ENCODE measurements at places on chromosomes 3 and 15.

DNA sequence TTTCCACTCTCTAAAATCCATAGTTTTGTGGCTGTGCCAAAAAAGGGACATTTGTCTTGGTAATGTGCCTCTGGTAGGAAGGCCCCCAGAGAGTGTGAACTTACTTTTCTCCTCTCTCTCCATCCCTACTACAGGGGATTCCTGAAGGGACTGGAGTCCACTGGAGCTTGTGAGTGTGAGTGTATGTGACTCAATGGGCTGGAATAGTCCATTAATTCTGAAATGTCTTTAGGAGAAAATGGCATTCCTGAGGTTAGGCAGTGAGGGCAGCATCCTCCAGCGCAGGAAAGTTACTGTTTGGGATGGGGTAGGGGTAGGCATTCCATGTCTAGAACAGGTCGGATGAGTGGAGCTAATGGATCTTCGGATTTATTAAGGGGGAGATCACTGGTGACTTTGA lies 59.8 kb upstream of the CACNA2D3 start:
- H3K27ac ChIP-seq = no peak overlapping the region
- H3K36me3 ChIP-seq = no peaks in the 10 kb centered on the region
- H3K27me3 ChIP-seq = no peaks in the 10 kb centered on the region
- H3K4me3 ChIP-seq = no peak overlapping the region
- no peak for DNase-seq

GRCh38 chr15:63103416-63103815 lies 18.2 kb upstream of the LACTB start:
- H3K27me3 ChIP-seq = no peaks in the 10 kb centered on the region
- H3K4me1 ChIP-seq = no peaks in the 10 kb centered on the region
- no peak for DNase-seq
- H3K36me3 ChIP-seq = no peaks in the 10 kb centered on the region

- DNase-seq = no peak
- H3K4me3 ChIP-seq = no peak overlapping the region
- no peaks in the 10 kb centered on the region for H3K36me3 ChIP-seq
- H3K27ac ChIP-seq = no peak overlapping the region
- H3K4me1 ChIP-seq = peaks cover 17% of the 10 kb centered on the region
These were observed 700.4 kb downstream of the OTOL1 start for GRCh38 chr3:162196964-162197363.

DNA sequence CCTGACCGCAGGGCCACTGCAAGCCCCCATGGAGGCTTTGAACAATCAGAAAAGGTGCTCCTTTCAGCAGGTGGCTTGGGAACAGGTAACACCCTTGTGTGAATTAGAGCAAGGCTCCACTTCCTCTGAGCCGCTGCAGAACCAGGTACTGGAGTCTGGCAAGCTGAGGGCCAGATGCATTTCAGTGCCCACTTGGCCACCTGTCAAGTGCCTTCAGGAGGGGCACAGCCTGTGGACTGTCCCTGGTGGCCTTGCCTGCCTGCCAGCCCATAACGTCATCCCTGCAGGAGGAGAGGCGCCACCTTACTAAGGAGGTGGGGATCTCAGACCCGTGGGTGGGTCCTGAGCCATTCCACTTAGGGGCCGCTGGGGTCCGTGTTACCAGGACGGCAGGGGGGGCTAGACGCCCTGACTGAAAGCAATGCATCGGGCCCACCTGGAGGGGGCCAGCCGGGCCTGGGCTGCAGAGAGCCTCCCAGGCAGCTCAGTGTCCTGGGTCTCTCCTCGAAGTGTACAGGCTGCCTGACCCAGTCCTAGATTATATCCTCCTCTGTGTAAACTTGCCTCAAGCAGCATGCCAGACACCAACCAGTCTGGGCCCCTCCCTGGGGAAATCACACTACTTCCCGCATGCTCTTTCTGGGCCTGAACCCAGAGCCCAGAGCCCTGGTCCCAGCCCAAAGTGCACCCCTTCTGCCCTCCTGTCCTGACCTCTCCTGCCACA lies 16.1 kb downstream of the SPTBN5 start:
- H3K4me1 ChIP-seq = peaks cover 18% of the 10 kb centered on the region
- DNase-seq = no peak
- no peaks in the 10 kb centered on the region for H3K36me3 ChIP-seq

- H3K4me3 ChIP-seq = no peak overlapping the region
- H3K36me3 ChIP-seq = no peaks in the 10 kb centered on the region
- no peak for DNase-seq
- H3K27me3 ChIP-seq = no peaks in the 10 kb centered on the region
- no peaks in the 10 kb centered on the region for H3K4me1 ChIP-seq
These were observed 793.5 kb downstream of the ROBO1 start for GRCh38 chr3:78974181-78974790.

DNA sequence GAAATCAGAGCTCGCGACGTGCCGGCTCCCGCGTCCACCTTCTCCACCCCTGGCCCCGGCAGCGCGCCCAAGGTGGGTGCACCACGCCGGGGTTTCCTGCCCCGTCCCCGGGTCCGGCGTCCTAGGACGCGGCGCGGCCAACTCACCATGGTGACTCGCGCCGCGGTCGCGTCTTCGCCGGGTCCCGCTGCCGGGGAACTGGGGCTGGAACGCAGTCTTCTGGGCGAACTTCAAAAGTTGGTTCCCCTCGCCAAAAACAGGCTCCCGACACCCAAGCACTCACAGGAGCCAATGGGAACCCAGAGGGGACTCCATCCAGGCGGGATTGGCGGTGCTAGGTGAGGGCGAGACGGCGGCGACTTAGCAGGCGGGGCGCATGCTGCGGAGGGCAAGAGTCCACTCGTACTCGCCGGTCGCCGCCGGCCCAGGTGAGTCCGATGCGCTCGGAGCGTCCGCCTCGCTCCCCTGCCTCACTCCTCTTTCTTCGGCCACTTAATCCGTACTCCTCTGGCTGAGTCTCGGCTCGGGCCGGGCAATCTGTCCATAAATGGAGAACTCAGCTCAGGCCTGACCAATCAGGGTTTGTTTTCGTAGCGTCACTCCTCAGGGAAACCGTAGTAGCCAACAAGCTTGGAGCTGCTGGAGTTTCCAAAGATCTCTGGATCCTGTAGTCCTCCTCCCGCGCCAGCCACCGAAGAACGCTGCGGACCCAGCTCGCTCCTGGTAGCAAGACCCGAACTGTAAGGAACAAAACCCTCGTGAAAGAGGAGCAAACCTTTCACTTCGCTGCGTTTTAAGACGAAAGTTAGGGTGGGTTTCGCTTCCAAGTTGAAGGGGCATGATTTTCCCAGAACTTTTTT lies at the start of gene MYO1E:
MYO1E (minus strand) TSS at position 520 of the 860 bp plus-strand sequence; CDS start at position 149, 371 bp downstream.
- H3K4me3 ChIP-seq = peak within 1 kb of the TSS; percentile 56
- peak; percentile 97 for DNase-seq
- H3K27ac ChIP-seq = peak within 1 kb of the TSS; percentile 98
- H3K36me3 ChIP-seq = no peaks in the 10 kb centered on the region
- no peaks in the 10 kb centered on the region for H3K4me1 ChIP-seq

GRCh38 chr3:168539909-168540308 lies 444.2 kb upstream of the GOLIM4 start:
- H3K27ac ChIP-seq = no peak overlapping the region
- peaks cover 8% of the 10 kb centered on the region for H3K4me1 ChIP-seq
- DNase-seq = no peak
- no peak overlapping the region for H3K4me3 ChIP-seq
- H3K27me3 ChIP-seq = no peaks in the 10 kb centered on the region
- H3K36me3 ChIP-seq = no peaks in the 10 kb centered on the region

DNA sequence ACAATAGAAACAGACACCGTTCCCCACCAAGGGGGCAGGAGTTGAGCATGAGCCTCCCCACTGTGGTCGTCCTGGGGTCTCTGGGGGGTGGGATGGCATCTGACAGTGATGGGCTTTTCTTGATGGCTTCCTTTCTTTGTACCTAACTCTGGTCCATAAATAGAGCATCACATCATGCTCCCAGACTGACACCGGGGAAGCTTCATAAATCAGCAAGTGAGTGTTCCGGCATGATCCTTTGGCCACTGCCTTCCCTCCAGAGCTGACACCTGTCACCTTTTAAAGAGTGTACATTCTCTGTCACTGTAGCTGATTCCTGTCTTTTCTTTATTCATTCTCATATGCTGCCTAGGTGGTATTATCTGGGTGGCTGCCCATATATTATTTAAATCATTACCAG lies 129.9 kb downstream of the ROBO2 start:
- H3K27ac ChIP-seq = no peak overlapping the region
- no peaks in the 10 kb centered on the region for H3K36me3 ChIP-seq
- no peak for DNase-seq
- peaks cover 23% of the 10 kb centered on the region for H3K4me1 ChIP-seq
- H3K4me3 ChIP-seq = no peak overlapping the region

GRCh38 chr3:141237701-141238521 lies 6.3 kb downstream of the PXYLP1 start:
- H3K27me3 ChIP-seq = no peaks in the 10 kb centered on the region
- H3K4me1 ChIP-seq = peaks cover 30% of the 10 kb centered on the region
- no peak overlapping the region for H3K4me3 ChIP-seq
- peak overlapping the region; percentile 82 for H3K27ac ChIP-seq

DNA sequence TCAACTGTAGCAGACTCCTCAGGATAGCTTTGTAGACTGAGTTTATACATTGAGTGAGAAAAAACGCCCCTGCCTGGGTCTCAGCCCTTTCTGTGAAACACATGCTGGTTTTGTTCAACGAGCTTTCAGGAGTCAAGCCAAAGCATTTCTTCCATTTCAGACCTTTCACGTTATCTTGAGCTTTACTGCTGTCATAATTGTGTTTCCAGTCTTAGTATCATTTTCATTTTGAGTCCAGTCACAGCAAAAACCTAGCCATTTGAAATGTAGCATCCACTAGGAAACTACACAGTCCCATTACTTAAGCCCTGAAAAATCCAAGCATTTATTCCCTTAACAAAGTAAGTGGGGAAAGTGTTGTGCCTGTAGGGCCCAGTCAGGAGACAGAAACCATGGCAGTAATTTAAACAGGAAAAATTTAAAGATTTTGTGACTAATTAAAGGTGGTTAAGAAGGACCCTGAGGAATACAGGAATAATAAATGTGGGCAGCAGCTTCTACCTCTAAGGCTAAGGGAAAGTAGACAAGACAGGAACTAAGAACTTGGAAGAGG lies 110.1 kb upstream of the ABHD17C start:
- no peaks in the 10 kb centered on the region for H3K27me3 ChIP-seq
- no peak overlapping the region for H3K27ac ChIP-seq
- no peaks in the 10 kb centered on the region for H3K4me1 ChIP-seq
- no peak overlapping the region for H3K4me3 ChIP-seq

GRCh38 chr3:98372445-98372844 lies 18.0 kb upstream of the OR5K3 start:
- H3K36me3 ChIP-seq = no peaks in the 10 kb centered on the region
- no peak for DNase-seq
- H3K27me3 ChIP-seq = no peaks in the 10 kb centered on the region
- H3K4me1 ChIP-seq = no peaks in the 10 kb centered on the region
- no peak overlapping the region for H3K27ac ChIP-seq

DNA sequence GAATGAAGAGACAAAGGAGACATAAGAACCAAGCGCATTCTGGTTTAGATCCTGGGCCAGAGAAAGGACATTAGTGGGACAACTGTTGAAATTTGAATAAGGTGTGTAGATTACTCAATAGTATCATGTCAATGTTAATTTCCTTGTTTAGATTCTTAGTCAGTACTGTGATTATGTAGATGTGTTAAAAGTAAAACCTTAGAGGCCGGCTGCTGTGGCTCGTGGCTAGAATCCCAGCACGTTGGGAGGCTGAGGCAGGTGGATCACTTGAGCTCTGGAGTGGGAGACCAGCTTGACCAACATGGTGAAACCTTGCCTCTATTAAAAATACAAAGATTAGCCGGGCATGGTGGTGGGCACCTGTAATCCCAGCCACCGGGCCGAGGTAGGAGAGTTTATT lies 26.7 kb downstream of the CYP8B1 start:
- no peak for DNase-seq
- H3K27ac ChIP-seq = no peak overlapping the region
- H3K27me3 ChIP-seq = no peaks in the 10 kb centered on the region
- no peak overlapping the region for H3K4me3 ChIP-seq

DNA sequence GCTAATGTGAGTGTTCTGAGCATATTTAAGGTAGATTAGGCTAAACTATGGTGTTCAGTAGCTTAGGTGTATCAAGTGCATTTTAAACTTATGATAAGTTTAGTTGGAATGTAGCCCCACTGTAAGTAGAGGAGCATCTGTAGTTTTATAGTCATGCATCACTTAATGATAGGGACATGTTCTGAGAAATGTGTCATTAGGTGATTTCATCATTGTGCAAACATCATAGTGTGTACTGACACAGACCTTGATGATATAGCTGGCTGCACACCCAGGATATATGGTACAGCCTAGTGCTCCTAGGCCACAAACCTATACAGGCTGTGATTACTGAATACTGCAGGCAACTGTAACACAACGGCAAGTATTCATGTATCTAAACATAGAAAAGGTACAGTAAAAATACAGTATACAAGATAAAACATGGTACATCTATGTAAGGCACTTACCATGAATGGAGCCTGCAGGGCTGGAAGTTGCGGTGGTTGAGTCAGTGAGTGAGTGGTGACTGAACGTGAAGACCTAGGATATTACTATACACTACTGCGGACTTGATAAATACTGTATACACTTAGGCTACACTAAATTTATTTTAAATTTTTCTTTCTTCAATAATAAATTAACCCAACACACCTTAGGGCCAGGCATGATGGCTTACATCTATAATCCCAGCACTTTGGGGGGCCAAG lies 17.9 kb downstream of the DNAH1 start:
- no peak overlapping the region for H3K27ac ChIP-seq
- H3K4me1 ChIP-seq = no peaks in the 10 kb centered on the region
- H3K4me3 ChIP-seq = no peak overlapping the region
- no peak for DNase-seq

GRCh38 chr3:13896473-13897154 lies 16.7 kb upstream of the WNT7A start:
- DNase-seq = peak; percentile 78
- H3K4me3 ChIP-seq = no peak overlapping the region
- H3K4me1 ChIP-seq = peaks cover 6% of the 10 kb centered on the region
- H3K36me3 ChIP-seq = no peaks in the 10 kb centered on the region
- H3K27ac ChIP-seq = no peak overlapping the region

DNA sequence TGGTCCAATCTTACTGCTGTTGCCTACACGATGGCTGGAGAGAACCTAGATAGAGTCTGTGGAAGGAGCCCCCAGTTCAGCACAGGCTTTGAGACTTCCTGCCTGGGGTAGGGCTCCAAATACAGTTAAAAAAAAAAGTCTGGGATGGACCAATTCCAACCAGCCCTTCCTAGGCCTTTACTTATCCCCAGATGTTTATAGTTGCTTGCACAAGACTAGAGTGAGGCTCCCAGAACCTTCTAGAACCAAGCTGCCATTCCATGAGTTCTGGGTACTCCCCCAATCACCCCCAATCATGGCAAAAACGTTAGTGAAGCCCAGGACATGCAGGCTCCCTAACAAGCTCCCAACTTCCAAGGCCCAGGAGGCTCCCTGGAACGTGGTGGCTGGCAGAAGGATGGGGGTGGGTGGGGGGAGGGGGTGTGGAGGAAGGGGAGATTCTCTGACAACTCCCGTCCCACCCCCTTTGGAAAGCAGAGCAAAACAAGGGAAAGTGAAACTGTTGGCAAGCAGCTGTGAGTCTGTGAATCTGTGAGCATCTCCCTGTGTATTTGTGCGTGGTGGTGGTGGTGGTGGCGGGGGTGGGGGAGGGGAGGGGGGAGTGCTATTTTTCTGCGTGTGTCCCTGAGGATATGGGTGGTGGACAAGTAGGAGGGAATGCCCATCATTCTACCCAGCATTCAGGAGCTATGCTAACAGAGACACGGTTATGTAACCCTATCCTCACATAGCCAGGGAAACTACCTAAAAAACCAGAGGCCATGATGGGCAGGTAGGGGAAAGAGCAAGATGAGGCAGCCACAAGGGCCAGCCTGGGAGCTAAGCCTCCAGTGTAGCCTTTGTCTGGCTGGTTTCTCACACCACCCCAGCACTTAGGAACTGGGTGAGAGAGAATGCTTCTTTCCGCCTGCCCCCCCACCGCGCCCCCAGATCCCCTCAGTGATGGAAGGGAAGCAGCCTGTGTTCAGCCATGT lies 2.0 kb downstream of the MST1R start:
- H3K4me1 ChIP-seq = peaks cover 4% of the 10 kb centered on the region
- H3K4me3 ChIP-seq = no peak overlapping the region
- DNase-seq = no peak
- H3K27me3 ChIP-seq = no peaks in the 10 kb centered on the region
